Left forelimb (tissue), 1 donor: ENCODE measurements at places on chromosomes 3 and 15.

GRCh38 chr3:98326945-98327344 lies 26.7 kb upstream of the OR5K4 start:
- DNase-seq: no peak

GRCh38 chr15:63447017-63447676 lies 57.2 kb upstream of the USP3 start:
- DNase-seq: no peak

- no peak for DNase-seq
These were observed 2.2 kb upstream of the MASP1 start for GRCh38 chr3:187293516-187294430.

GRCh38 chr15:57406062-57406772 lies 29.9 kb downstream of the CGNL1 start:
- DNase-seq: no peak

GRCh38 chr3:129416415-129416814 lies 12.0 kb downstream of the EFCAB12 start:
- DNase-seq: no peak

- no peak for DNase-seq
These were observed 99.9 kb downstream of the SRGAP3 start for GRCh38 chr3:9149566-9149965.

DNA sequence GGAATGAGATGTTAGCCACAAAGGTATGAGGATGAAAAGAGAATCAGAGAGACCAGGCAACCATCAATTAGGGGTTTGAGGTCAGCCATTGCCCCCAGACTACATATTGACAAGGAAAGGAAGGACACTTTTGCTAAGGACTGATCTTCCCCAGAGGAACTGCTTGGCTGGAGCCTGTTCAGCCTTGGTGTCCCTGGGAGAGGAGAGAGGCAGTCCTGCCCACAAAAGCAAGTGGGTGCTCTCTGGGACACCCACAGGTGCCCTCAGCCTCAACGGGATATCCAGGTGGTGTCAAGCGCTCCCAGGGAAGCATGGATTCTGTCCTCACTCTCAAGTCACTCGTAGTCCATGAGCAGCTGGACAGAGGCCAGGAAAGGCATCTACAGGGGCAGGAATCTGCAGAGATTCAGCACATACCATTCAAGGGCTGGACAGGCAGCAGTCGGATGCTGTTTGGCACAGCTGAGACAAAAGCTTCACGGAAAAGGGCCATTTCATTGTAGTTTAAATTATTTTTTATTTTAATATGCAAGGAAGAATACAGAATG lies 166.2 kb downstream of the UACA start:
- peak; percentile 59 for DNase-seq

GRCh38 chr3:31048143-31048542 lies 153.7 kb upstream of the GADL1 start:
- no peak for DNase-seq

GRCh38 chr15:47246317-47246716 lies 471.0 kb upstream of the SEMA6D start:
- DNase-seq: no peak

DNA sequence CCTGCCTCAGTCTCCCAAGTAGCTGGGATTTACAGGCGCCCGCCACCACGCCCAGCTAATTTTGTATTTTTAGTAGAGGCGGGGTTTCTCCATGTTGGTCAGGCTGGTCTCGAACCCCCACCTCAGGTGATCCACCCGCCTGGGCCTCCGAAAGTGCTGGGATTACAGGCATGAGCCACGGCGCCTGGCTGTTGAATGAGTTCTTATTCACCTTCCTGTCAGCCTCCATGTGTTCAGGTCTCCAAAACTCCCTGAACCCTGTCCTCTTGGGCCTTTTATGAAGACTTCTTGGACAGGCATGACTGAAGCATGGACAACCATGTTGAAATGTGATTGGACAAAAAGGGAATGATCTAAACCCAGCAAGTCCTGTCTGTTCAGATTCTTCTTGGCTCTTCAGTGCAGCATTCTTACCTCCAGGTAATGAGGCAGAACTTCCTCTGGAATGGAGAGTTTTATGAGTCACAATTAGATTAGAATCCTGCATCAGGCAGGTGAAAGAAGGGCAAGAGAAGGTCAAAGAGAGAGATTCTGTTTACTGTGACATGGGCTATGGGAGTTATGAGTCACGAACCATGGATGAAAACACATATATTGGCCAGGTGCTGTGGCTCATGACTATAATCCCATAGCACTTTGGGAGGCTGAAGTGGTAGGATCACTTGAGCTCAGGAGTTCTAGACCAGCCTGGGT lies 23.1 kb upstream of the EIF4A2 start:
- no peak for DNase-seq

DNA sequence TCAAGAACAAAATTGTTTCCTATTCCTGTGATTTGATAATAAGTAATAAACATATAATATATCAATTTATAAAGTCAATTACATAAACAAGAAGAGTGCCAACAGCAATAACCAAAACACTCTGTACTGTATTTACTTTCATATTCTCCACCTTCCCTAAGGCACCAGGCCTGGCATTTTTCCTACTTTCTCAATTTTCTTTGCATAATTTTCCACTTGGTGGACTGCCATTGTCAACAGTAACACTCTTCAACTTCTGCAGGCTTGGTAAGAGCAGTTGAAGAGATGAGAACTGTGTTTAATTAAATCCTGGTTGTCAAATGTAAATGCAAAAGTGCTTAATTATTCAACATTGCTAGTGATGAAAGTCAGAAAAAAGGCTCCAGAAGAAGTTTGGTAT lies 229.8 kb upstream of the PLSCR5 start:
- DNase-seq: no peak

- DNase-seq: no peak
These were observed 7.9 kb downstream of the ARRDC4 start for GRCh38 chr15:97968380-97968779.

DNA sequence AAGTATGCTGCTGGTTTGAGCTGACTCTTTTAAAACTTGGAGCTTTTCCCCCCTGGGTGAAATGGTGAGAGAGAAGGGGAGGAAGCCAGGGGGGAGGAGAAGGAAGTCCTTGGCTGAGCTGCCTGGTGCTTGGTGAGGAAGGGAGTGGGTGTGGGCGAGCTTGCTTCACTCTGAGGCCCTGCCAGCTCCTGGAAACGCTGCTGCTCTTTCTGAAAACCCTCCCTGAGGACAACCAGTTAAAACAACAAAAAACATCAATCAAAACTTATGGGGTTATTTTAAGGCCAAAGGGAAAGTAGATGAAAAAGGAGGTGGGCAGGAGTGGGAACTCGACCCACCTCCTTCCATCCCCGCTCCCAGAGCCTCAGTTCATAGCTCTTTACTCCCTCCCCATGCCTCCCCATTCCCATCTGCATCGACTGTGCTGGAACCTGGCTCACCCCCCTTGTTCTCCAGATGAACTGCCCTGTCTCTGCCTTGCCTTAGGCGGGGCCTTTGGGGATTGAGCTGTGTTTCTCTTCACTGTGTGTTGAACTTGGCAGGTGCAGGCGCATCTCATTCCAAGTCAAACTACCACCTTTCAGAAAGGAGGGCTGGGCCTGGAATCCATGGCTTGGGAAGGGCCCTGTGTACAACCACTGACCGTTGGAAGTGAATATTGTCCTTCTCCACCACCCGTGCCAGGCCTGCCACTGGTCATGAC lies 166.1 kb downstream of the ZNF621 start:
- peak; percentile 71 for DNase-seq

- no peak for DNase-seq
These were observed 159.6 kb upstream of the PROK2 start for GRCh38 chr3:71944482-71945065.

- DNase-seq: peak; percentile 64
These were observed 437.7 kb downstream of the RAP2B start for GRCh38 chr3:153599685-153600084.

- DNase-seq: no peak
These were observed 13.7 kb downstream of the EIF2AK4 start for GRCh38 chr15:39947401-39948197.

GRCh38 chr3:169780742-169781141 lies 7.5 kb downstream of the MYNN start:
- DNase-seq: no peak

DNA sequence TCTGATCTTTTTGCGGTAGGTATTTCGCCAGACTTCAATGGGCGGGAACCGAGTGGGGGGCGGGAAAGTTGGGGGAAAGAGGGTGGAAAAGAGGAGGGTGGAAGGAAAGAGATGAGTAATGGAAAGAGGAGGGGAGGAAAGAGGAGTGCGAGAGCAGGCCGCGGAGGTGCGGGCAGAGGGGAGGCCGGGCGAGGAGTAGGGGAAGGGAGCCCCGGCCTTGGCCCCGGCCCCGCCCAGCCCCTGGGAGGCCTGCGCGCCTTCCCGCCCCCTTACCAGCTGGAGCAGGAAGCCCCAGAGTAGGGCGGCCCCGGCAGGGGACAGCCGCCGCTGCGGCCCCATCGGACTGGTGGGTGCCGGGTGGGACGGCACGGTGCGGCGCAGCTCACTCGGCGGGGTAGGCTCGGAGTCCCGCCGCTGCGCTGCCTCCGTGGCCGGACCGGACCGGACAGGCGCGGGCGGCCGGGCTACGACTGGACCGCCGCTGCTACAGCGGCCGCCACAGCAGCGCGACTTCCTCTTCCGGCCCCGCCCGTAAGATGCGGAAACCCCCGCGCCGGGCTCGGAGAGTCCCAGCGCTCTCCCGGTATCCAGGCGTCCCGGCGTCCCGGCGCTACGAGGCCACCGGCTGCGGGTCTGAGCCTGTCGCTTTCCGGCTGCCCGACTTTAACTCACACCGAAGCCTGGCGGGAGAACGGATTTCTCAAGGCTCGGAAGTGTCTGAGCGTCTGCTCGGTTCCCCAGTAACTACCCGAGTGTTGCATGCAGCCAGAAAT lies at the start of gene SPPL2A:
TSS of gene SPPL2A (minus strand) at position 512 of the 773 bp plus-strand sequence. CDS start at position 339, 173 bp downstream.
- peak; percentile 94 for DNase-seq

- DNase-seq: no peak
These were observed 85.4 kb downstream of the MAGI1 start for GRCh38 chr3:65953301-65953812.

DNA sequence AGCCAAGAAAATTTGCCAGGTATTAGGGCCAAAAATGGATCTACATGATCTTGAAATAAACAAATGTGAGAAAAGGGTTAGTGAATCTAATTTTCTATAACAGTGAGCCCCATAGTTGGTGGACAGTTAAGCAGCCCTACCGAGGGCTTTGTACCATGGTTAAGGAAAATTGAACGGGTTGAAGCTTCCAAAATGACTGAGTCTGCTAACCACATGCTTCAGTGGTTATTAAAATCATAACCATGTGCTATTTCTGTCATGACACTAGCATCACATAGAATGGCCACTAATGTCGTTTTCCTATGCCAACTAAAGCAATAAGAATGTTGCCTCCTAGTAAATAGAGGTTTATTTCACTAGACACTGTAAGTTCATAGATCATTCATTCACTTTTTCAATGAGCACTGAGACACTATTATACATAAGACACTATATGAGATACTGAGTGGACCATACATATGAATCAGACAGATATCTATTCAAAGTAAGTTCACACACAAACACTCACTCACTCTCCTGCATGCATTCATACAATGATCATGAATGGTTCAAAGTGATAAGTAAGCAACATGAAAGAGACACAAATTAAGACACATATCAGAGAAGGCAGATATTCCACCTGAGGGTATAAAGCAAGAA lies 4.3 kb downstream of the SST start:
- DNase-seq: no peak

DNA sequence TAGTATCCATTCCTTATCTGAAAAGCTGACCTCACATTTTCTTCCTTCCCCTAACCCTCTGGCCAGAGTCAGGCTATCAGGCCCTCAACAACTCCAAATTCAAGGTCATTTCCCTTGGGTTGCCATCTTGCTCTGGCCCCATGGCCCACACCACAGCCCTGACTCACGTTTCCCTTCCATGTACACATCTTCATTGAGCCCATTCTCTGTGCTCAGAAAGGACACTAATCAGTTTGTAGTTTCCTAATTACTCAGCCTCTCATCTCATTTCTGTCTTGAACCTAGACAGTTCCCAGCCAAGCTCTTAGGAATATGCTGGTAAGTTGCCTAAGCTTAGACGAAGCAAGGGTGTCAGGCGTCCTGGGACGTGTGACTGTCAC lies 14.9 kb downstream of the TGM5 start:
- no peak for DNase-seq
